ENCODE measurements at places on chromosomes 4 and X.

DNA sequence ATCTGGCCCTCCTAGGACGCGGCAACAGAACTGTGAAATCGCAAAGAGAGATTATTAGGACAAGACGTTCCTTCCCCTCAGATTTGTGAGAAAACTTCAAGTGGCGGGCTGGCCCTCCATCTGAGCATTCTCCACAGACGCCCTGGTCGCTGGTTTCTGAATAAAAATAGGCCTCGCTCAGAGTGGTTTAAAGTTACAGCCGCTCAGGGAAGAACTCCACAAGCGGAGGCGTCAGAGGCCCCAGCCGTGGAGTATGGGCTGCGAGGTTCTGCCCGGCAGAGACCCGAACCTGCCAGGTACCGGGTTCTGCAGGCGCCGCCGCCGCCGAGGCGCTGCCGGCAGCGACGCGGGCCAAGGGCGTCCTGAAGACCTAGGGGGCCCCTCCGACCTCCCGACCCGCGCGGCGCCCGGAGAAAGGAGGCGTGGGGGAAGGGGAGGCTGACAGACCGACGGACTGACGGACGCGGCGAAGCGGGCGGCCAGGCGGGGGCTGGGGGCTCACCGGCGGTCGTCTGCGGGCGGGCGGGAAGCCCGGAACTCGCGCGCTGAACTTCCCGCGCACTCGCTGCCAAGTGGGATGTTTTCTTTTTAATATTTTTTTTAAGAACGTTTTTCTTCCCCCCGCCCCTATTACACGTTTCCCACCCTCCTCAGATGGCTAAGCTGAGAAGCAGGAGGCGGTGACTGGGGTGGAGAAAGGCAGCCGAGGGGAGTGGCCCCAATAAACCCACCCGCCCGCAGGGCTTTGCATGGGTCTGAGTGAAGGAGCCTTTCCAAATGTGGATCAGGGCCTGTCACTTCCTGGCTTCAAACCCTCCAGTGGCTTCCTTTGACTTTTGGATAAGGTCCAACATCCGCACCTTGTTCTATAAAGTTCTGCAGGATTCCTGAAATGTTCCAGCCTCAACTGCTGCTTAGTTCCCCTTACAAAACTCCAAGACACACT, at the start of gene PABPC4L:
Gene PABPC4L, minus strand, starts transcription at position 574 of the 946 bp plus-strand sequence. CDS start 770 bp downstream, outside the sequence.
- peak; percentile 7 for DNase-seq

DNA sequence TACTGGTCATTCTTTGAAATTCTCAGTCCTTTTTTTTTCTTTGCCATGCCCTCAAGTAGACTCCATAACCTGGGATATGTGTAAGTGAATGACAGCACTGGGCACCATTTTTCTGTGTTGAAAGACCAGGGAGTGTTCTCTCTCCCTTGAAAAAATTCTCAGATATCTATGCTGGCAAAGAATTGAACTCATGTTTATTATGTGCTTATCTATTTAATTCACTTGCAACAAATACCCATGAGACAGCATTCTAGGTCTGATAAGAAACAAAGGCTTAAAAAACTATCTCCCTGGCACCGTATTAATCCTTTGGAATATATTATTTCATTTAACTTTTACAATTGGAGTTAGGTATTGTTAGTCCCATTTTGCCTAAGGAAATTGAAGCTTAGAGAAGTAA, 36.7 kb downstream of the LARP7 start:
- DNase-seq: no peak

- DNase-seq: no peak
Observed at GRCh38 chrX:149010013-149010852, 494.9 kb downstream of the IDS start.

GRCh38 chr4:38085751-38086150, 125.6 kb downstream of the PTTG2 start:
- DNase-seq: no peak

DNA sequence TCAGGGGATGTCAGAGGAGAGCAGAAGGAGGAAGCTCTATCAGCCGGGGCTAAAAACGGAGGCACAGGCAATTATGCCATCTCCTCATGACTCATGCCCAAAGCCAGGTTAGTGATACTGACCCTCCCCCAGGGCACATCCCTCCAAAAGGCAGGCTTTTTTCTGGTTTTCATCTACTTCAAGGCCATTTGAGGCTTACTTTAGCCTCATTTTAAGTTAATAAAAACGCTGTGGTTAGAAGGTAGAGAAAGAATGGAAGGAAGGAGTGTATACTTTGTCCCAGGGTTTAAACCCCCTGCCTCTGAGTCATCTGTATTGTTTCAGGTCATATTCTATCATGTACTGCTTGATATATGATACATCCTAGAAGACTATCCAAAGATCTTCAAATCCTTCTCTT, 89.7 kb upstream of the NDP start:
- DNase-seq: no peak

DNA sequence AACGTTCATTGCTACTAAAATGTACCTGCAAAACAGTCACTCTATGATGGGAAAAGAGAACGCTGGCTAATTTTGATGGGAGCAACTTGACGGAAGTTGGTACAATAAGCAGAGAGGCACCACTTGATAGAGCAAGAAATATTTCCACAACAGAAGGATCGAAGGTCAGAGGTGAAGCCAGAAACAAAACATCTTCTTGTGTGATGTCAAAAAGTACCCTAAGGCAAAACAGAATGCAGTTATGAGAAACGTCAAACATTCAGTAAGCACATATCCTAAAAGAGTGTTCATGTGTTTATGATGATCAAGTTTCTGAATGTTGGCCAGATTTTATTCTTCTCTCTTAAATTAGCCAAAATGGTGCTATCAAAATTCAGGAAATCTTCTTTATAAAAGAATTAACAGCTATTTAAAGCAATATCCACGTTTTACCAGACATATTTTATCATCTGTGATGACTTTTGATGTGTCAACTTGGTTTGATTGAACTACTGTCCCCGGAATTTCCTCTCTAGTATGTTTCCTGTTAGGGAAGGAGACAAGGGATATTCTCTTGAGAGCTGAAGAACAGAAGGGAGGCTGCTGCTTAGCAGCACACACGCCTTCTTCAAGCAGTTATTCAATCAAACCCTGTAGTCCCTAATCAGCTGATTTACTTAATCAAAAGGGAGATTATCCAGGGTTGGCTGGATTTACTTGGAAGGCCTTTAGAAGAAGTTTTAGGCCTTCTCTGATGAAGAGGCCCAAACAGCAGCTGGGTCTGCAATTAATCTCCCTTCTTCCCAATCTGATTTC, 15.7 kb downstream of the AASDH start:
- no peak for DNase-seq

- no peak for DNase-seq
Observed at GRCh38 chr4:84527391-84527790, 28.3 kb upstream of the NKX6-1 start.

All from pons (tissue), 1 donor.